Cortex of kidney (tissue), 1 donor: ENCODE measurements at places on chromosomes 1 and 21.

- DNase-seq = no peak
Observed at GRCh38 chr21:38774152-38774551, 31.6 kb upstream of the ETS2 start.

DNA sequence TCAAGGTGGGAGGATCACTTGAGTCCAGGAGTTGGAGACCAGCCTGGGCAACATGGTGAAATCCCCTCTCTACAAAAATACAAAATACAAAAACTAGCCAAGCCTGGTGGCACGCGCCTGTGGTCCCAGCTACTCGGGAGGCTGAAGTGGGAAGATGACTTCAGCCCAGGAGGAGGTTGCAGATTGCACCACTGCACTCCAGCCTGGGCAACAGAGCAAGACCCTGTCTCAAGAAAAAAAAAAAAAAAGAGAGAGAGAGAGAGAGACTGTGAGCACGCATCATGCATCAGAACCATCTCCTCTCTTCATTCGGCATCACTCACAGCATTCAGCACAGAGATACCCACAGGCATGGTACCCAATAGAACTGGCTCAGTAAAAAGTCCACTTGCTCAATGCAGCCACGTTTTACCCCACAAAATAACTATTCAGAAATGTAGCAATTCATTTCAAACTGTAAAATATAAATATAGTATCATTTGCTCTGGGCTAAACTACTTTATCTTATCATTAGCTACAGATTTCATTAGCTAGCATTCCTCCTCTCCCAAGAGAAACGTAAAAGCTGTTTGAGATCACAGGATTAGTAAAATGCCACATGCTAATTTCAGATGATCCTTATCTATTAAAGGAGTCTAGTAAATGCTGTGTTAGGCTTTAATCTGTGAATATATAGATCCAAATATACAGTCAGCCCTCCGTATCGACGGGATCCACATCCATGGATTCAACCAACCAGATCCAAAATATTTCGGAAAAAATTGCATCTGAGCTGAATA, 11.7 kb downstream of the LBR start:
- DNase-seq = no peak

DNA sequence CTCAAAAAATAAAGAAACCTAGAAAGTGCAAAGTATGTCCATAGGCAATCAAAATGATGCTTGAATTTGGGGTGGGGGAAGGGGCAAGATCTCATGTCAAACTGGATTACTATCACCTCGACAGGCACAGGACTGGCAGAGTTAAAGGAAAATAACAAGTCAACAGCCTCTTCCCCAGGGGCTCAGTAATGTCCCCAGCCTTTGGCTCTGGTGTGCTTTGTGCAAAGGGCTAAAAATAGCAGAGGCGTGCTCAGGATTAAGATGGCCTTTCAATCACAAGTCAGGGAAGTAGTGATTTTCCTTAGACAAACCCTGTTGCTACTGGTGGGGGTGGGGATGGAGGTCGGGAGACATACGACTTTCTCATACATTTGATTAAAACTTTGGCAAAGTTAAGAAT, 63.5 kb upstream of the OLIG2 start:
- DNase-seq = no peak

DNA sequence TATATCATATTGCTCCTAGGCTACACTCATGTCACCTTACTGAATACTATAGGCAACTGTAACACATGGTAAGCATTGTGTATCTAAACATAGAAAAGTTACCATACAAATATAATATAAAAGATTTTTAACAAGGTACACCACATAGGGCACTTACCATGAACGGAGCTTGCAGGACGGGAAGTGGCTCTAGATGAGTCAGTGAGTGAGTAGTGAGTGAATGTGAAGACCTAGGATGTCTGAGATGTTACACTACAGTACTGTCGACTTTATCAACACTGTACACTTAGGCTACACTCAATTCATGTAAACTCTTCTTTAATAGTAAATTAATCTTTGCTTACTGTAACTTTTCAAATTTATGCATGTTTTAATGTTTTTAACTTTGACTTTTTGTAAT, 81.0 kb upstream of the PLD5 start:
- no peak for DNase-seq

DNA sequence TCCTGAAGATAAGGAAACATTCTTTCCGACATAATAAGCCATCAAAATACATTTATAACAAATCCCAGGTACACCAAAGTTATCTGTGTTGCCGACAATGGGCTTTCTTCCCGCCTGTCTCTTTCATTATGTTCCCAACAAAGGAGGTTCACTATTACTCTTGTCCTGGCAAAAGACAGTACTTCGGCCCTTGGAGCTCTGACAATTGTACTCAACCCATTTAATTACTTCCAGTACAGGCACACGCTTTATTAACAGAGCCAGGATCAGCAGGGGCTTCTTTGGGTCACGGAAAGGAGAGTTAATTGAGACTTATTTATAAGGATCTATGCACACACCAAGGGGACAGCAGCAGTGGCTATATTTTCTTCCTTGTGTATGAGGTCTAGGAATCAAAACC, 46.6 kb upstream of the DUSP10 start:
- no peak for DNase-seq

- DNase-seq = no peak
Observed at GRCh38 chr1:61084491-61085031, 2.2 kb downstream of the NFIA start.

- DNase-seq = no peak
Observed at GRCh38 chr1:7478809-7479499, 292.1 kb upstream of the VAMP3 start.

DNA sequence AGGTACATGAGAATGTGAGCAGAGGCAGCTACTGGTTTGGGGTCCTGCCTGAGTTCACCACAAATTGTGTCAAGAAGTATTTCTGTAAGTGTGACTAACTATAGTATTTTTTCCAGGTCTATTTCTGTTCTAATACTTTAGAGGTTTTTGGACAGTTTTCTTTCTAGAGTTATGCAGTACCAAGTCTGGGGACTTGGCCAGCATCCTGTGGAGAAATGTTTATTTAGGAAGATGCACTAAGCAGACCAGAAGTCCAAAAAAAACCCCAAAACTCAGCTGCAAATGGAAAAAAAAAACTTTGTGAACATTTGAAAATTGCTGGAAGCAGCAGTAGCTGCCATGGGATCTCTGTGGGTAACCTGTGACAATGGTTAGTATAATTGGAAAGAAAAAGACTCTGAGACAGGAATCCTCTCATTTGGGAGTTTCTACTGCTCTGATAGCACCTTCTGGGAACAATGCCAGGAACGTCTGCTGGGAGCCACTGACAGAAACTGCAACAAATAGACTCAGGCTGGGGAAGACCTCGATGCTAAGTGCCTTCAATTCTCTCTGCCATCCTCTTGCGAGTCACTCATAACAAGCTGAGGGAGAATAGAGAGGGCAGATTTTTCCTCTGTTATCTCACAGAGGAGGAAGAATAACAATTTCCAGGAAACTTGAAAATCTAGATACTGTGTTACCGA, 37.6 kb downstream of the OR10R2 start:
- DNase-seq = no peak

GRCh38 chr1:53552146-53552861, 93.1 kb downstream of the DMRTB1 start:
- no peak for DNase-seq

- no peak for DNase-seq
Observed at GRCh38 chr21:36948686-36949085, 17.8 kb downstream of the HLCS start.

DNA sequence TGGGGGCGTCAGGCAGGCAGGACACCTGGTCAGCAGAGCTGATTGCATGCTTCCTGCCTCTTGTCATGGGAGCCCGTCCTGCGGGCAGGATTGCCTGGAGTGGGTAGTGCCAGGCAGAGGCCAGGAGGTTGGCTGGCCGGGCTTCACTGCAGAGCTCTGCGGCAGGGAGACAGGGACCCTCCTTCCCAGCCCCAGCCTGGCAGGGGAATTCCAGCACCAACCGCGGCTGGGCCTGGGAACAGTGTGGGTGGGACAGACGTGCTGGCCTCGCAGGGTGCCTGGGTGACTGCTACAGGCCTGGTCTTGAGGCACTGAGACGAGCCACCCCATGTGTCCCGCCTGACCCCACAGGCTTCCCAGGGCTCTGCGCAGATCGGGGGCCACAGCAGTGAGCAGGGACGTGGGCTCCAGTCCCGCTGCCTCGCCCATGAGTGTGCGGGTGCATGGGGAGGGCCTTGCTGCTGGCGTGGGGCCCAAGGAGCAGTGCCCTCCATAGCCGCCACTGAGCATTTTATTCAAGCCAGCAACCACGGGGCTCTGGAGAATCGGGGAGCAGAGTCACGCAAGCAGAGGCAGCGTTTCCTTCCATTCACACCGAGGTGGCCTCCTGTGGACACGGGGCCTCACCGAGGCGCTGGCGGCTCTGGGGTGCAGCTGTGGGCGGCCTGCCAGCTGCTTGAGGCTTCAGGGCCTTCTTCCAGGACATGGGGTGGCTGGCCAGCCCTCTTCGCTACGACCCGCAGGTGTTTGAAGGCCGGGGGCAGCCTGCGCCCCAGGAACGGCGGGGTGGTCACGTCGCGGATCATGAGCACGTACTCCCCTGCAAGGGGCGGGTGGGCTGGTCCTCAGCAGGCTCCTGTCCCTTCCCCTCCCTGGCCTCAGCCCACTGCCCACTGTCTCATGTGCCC, 70.3 kb downstream of the MORN1 start:
- no peak for DNase-seq

- no peak for DNase-seq
Observed at GRCh38 chr1:31315902-31316301, 19.1 kb downstream of the ZCCHC17 start.

GRCh38 chr1:154884869-154885701, 15.0 kb upstream of the KCNN3 start:
- no peak for DNase-seq

GRCh38 chr1:193614817-193615216, 428.4 kb upstream of the B3GALT2 start:
- no peak for DNase-seq

DNA sequence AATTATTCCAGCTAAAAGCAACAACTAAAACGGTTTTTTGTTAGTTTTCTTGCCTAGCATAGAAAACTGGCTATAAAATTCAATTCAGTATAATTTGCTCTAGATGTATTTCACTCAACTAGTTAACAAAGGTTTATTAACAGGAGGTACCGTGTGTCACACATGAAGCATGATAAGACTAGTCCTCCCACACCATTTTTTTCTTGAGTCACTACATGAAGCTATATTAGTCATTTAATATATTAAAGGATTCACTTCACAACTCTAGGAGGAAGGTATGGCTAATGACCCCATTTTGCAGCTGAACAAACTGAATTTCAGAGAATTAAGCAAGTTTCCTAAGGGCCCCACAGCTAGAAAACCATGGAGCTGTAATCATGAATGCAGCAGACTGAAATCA, 307.8 kb upstream of the USP25 start:
- DNase-seq = no peak

DNA sequence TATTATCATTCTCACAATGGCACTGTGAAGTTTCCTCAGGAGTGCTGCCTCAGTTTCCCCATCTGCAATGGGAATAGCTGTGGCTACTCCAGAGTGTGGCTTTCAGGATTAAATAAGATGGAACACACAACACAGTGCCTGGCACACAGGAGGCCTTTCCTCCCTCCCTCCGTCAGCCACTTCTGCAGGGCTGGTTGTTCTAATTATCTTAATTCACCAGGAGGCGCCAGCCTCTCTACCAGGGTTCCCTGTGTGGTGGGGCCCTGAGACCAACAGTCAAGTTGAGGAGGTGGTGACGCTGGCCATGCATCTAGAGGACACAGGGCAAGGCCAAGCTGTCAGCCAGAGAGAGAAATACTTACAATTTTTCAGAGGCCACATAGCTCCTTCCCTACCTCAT, 6.3 kb upstream of the FOXO6 start:
- no peak for DNase-seq

DNA sequence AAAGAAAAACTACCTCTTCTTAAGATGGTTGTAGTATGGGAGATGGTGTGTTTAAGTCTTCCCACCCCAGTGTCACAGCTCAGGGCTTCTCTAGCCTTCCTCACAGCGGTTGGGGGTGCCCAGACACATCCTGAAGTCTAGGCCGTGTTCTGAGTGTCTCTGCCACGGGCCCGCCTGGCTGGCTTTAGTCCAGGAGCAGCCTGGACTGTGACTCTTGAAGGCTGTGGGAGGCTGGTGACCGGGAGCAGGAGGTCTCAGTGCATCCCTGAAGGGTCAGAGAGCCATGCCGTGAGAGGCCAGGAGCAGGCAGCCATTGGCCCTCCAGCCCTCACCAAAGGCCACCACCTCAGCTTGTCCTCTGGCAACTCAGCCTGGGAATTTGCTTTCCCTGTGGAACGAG, 4.5 kb downstream of the EPHX1 start:
- DNase-seq = no peak
